ENCODE measurements at places on chromosomes 1 and 21.

DNA sequence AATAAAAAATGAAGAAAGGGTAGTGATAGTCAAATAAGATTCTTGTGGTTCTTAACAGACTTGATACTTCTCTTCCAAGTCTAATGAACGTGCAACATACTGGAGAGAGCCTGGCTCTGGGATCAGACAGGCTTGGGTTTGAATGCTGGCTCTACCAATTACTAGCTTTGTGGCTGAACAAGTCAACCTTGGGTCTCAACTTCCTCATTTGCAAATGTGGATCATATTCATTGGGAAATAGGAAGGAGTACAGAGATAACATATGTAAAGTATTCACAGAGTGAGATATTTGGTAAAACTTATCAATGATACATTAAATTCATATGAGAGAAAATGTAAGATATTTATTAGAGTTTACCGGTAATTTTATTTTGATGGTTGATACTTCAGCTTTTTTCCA lies 2.0 kb downstream of the EDEM3 start:
- peak; percentile 82 for DNase-seq

DNA sequence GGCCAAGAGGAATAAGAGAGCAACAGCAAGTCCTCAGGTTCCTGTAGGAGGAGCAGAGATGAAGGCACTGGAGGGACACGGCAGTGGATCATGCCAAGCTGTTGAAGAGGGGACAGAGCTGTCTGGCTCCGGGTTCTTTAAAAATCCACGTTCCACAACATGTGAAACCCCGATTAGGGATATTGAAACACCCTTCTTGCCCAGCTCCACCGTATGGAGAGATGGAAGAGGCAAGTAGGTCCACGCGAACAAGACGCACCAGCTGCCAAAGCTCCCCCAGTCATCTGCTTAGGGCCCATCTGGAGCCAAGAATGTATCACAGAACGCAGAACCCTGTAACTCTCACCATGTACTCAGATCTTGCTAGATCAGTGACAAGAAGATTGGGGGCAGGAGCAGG lies 3.9 kb downstream of the C1orf198 start:
- DNase-seq = no peak

DNA sequence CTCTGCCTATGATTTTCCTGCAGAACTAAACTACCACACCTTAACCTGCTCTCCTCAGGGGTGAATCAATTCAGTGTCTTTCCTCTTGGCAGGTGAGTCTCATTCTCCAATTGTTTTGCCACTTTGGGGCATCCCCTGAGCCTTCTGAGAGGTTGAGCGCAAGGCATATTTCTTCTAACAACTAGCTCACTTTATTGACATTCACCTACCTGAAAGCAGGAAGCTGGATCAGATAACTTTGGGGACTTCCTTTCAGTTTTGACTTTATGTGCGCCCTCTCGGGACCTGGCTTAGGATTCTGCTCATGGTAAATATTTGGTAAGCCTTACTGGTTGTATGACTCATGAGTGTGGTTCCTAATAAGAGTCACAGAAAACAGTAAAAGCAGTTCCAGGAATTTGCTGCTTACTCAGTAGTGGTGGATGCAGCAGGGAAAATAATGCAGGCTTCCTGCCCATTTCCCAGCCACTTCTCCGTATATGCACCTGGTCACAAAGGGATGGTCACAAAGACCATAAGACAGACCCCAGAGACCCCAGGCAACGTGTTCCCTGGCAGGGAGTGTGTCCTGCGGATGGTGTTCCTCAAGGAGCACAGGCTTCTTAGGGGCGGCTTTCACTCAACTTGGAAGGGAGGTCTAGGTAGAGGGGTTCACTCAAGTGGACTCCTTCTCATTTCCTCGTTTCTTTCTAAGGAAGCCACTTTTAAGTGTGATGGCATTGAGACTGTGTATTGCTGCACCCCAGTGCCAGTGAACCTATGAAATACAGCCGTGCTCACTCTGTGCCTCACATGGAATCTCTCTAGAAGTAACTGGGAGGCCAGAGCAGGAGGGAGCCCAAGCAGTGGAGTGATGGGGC lies 22.0 kb upstream of the BATF3 start:
- DNase-seq = peak; percentile 65

GRCh38 chr21:22758478-22758877 lies 1760.3 kb downstream of the NCAM2 start:
- DNase-seq = no peak

DNA sequence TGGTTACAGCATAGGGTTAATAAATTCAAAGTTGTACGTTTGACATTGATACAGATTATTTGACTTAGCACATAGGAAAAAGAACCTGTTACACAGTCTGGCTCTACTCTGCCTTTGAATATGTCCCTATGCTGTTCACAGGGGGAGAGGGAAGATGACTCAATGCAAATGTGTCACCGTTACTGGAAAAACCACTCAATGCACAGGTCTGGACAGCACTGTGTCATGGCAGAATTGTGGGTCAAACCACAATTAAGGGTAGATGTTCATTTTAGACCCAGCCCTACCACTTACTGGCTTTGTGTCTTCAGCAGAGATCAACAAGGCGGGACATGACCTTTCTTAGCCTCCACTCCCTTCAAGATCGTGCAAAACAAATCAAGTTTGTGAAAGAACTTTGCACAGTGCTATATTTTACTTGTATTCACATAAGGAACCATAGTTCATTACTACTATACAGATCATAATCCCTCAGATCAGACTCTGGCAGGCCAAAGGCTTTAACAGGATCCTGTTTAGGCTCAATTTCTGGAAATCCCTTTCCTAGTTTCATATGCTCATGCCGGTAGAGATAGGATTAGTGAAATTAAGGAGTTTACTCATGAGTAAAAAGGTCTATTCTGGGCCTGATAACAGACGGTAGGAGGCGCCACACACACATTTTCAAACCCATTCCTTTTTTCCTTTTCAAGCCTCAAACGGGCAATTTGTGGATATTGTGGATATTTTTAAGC lies 22.1 kb downstream of the EIF2D start:
- DNase-seq = peak; percentile 51

GRCh38 chr1:31181515-31182343 lies 58.0 kb downstream of the NKAIN1 start:
- peak; percentile 68 for DNase-seq

DNA sequence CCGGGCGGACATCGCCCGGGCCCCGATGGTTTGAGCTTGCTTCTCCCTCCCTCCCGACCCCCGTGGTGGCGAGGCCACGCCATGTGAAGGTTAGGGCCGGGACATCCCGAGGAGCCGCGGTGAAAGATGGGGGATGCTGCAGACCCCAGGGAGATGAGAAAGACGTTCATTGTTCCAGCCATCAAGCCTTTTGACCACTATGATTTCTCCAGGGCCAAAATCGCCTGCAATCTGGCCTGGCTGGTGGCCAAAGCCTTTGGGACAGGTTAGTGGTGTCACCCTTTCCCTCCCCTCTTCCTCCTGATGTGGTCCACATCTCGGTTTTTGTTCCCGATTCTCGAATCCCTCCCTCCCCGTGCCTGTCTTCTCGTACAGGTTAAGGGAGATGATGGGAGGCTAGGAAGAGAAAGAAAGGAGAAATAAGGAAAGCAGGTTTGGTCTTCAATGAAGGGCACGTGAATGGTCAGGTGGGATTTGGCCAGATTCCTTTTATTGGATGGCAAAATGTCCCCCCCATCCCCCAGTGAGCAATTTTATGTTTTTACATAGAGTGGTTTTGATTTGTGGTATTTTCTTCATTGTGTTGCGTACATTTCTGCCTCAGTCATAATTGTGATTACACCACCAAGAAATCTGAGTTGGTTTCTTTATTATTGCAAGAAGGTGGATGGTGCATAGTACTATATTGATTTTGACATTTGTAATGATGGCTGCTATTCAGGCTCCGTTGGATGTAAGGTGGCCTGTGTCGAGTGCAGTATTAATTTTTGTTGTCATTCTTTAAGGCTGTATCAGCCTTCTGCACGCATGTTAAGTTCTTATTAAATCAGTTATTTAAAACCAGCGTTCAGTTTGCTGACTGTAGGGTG lies 1.2 kb downstream of the CAMSAP2 start:
- DNase-seq = peak; percentile 8

GRCh38 chr21:33380483-33380998 lies 22.7 kb upstream of the IFNGR2 start:
- DNase-seq = peak; percentile 98

GRCh38 chr21:34867785-34868184 lies 181.3 kb downstream of the RUNX1 start:
- DNase-seq = no peak

- no peak for DNase-seq
Measured at GRCh38 chr1:52634111-52634510, 1.1 kb downstream of the SHISAL2A start.

DNA sequence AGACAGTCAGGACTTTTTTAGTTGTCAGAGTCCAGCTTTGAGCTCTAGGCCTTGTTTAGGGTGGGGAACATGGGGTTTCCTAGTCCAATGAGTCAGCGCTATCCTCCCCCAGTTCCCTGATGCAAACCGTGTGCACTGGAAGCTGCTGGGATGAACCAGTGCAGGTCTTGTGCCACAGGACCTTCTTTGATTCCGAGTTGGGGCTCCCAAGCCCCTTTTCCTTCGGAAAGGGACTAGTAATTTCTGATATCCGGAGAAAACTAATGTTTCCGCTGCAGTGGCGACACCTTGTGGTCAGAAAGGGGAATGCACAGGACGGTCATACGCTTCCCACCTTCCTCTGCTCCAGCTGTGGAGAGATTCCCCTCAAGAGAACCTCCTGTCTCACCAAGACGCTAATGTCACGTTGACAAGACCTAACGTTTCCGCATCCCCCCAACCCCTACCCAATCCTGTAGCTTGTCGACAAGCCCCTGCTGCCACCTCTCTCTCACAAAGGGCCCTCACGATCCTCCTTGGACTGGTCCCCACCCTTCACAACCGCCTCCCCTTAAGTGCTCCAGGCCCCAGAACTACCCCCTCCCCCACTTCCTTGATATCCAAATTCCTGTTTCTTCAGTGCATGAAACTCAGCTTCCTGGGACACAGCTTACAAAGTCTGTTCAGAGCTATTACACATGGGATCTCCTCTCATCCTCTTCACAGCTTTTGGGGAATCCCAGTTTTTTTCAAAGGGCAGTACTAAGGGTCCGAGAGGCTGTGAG lies 30.9 kb downstream of the GPA33 start:
- peak; percentile 70 for DNase-seq

DNA sequence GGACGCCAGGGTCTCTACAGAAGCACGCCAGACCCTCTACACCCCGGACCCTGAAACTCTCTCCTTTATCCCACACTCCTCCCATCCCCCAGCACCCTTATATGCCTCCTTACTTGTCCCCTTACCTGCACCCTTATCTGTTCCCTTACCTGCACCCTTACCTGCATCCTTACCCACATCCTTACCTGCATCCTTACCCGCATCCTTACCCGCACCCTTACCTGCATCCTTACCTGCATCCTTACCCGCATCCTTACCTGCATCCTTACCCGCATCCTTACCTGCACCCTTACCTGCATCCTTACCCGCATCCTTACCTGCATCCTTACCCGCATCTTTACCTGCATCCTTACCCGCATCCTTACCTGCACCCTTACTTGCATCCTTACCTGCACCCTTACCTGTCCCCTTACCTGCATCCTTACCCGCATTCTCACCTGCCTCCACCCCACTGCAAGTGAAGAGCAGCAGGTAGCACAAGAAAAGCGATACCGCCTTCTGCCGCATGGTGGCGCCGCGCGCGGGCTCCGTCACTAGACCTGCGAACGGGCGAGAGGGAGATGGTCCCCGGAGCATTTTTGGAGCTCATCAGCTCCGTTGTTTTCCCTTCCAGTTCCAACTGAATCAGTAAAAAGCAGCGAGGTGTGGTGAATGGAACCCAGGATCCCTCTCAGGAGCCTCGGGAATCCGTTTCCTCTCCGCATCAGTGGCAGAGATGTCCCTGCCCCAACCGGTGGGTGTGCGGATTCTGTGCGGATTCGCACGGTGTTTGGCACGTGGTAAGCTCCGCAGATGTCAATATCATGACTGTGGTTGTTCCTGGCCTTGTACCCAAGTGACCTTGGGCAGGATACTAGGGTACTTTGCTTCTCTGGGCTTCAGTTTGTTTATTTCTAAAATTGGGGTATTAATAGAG lies 2.9 kb downstream of the IFI6 start:
- peak; percentile 74 for DNase-seq

- no peak for DNase-seq
Measured at GRCh38 chr1:61343734-61344420, 261.5 kb downstream of the NFIA start.

DNA sequence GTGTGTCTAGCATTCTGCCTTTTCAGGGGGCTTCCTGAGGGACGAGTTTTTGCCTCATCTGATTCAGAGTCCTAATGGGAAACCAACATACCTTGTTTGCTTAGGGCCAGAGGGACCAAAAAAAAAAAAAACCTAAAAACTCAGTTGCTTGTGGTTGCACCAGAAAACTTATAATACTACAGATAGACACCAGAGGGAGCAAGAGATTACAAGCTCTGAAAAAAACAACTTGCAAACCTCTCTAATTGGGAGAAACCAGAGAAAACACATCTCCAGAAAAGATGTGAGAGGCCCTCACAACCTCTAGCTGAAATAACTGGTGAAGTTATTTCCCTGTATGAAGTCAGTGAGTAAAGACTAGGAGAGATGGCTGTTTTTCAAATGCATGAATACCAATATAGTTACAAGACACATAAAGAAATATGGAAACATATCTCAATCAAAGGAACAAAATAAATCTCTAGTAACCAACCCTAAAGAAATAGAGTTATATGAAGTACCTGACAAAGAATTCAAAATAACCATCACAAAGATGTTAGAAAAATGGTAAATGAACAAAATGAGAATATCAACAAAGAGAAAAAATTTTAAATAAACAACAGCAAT lies 233.7 kb upstream of the NFIA start:
- peak; percentile 24 for DNase-seq

DNA sequence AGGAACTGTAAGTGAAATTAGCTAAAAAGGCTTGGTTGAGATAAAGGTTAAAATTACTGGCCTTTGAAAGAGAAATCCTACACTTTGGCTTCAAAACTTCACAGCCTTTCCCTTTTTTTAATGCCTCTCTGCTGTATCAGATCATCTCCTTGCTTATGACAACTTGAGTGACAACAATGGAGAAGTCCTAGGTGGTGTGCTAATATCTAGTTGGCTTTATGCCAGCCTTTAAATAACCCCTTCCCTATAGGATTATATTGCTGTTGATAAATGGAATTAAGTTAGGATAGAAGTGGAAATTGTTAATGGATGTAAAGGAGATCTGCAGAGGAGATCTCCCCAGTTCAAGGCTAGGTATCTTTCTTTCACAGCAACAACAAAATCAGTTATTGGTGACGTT lies 130.2 kb upstream of the ATP1B1 start:
- no peak for DNase-seq

DNA sequence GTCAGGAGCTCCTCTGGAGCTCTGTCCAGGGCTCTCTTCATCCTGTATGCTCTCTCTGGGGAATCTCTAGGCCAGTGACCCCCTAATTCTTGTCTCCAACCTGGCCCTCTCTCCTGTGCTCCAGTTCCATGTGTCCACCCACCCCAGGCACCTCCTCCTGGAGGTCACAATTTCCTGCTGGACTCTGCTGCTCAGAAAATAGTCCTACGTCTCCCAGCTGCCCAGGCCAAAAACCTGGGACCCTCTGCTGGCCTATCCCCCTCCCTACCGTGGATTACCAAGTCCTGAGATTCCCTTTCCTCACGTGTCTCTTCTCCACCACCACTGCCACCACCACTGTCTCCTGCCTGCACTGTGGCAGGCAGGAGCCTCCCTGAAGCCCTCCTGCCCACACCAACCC lies 11.7 kb downstream of the NES start:
- no peak for DNase-seq

Measured in NB4 (cell line).